ENCODE measurements at places on chromosomes 7 and 10.

DNA sequence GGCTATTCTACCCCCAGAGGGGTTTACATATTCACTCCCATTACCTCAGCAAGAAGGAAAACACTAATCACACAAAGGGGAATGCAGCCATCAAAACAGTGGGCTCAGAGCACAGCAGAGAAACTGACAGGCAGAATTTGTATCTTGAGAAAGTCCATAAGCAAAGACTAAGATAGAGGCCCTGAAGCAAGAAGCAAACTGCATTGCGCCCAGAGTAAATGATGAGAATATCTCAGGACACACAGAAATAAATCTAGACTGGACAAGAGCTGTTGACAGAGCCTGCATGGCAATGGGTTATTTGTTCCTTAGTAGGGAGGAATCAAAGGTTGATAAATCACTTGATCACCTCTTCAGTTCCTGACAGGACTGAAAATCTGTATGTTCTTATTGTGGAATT, 440.7 kb upstream of the CELF2 start:
- no peak for DNase-seq

GRCh38 chr10:116889066-116889465, 39.8 kb downstream of the ENO4 start:
- DNase-seq: no peak

DNA sequence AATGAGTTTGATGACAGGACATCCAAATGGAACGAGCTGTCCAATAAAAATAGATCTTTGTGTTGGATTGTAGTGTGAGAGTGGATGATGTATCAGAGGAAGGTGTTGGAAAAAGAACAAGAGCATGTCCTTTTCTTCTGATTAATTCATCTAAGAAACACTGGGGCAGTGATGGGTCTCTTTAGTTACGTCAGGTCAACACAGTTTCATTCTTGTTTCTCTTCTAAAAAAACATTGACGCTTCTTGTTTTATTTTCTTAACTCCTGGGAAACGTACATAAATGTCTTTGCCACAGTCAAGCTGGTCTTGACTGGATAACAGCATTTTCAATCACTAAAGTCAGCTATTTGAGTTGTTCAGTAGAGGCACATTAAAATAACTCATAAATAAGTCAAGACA, 67.0 kb downstream of the PPP1R9A start:
- no peak for DNase-seq

GRCh38 chr10:7162331-7162730, 248.5 kb downstream of the SFMBT2 start:
- DNase-seq: no peak

DNA sequence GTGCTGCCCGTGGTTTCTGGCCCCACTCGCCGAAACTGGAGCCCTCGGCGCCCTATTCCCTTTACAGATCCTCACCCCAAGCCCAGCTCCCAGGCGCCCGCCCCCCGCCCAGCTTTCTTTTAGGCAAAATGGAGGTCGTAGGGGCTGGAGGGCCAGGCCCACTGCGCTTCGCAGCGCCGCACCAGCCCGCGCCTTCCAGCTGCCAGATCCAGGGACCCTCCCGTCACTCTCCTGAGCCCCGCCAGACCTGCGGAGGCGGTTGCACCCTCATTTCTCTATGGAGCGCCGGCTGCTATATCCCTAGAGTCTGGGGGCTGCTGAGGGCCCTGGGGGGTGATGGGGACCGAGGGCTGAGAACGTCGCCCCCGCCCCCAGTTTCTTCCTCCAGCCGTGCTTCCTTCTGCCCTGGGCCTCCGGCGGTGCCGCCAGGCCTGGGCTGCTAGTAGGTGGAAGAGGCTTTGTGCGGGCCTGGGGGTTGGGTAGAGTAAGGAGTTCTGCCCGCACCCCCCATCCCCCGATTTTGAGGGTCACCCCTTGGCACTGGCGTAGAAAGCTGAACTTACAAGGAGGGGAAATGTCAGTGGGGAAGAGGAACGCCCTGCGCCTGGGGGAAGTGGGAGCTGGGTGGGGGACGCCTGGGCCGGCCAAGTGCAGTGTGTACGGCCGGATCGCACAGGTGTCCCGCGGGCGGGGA, 1.0 kb downstream of the GNB2 start:
- peak; percentile 77 for DNase-seq

DNA sequence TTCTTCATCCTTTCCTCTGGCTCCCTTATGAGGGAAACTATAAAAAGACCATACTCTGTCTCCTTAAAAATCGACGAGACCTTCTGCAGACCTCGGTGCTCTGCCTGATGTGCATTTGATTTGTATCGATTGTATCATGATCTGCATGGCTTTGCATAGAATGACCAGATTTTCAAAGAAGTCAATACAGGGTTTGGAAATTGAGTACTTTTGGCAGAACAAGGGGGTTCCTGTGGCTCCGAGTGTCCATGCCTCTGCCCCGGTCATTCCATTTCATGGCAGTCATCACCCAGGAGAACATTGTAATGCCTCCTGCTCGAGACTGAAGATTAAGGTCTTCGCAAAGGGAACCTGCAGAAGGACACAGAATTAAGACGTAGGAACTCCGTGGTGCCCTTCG, 685 bp downstream of the CASP2 start:
- peak; percentile 61 for DNase-seq

DNA sequence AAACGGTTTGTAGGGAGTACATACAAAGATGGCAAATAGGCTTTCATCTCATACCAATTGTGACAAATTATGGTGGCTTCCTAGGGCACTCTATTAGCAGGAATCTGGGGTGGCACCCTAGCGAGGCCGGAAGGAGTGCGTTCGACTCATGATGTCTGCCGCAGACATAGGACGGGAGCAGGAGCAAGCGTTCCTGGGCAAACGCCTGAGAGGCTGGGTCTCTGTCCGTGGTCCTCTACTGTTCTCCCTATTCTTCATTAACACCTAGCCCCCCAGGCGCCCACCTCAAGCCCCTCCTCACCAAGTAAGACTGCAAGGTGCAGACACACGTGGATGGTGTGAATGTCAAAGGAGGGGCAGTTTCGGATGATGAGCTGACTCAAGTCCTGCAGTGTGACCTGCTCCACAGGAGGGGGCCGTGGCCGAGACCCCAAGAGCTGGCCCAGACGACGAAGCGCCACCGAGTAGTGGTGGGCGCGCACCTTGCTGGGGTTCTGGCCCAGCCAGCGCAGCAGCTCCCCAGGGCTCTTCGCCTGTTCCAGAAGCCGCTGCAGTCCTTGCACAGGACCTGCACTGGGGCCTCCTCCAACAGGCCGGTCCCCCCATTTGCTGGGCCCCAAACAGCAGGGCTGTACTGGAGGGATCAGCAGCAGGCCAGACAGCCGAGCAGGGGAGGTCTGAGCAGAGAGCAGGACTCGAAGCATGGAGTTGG, 1.3 kb downstream of the FASTK start:
- no peak for DNase-seq

DNA sequence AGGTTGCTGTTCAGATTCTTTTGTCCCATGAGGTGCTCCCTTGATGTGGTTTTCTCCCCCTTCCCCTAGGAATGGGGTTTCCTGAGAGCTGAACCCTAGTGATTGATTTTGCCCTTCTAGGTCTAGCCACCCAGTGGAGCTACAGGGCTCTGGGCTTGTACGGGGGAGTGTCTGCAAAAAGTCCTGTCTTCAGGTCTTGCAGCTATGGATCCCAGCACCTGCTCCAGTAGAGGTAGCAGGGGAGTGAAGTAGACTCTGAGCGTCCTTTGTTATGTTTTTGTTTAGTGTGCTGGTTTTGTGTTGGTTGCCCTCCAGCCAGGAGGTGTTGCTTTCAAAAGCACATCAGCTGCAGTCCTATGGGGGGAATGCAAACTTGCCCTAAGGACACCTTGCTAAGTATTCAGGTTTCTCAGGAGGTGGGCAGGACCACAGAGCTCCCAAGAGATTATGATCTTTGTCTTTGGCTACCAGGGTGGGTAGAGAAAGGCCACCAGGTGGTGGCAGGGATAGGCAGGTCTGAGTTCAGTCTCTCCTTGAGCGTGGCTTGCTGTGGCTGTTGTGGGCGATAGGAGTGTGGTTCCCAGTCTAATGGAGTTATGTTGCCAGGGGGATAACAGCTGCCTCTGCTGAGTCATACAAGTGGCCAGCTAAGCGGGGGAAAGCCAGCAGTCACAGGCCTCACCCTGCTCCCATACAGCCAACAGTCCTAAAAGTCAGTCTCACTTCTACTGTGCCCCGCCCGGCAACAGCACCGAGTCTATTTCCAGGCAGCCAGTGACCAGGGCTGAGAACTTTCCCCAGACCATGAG, 92.4 kb upstream of the JCAD start:
- DNase-seq: peak; percentile 90

DNA sequence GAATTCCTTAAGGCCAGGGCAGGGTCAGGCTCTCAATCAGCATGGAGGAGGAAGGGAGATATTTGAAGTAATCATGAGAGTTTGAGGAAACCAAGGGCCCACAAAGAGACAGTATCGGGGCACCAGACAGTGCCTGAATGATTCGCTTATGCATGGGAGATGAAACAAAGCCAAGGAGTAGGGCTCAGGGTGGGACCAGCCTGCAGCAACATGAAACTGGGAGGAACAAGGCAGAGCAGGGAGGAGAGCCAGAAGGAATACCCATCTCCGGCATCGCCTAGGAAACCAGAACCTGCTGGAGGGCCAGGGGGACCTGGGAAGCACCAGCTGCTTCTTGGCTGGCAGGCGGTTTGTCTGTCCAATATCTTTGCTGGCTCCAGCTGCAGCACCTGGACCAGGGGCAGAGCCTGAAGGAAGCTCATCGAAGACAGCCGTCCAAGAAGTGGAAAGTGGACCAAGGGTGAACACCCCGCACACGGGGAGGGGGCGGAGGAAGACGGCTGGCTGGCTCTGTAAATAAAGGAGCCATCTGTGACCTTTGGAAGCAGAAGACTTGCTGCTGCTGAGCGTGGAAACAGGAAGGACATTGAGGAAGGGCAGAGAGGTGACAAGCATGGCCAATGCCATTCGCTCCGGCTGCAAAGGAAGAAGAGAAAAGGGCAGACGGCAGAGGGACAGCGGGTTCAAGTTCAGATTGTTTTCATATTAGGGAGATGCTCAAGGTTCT, 34.4 kb upstream of the ECHDC3 start:
- no peak for DNase-seq

DNA sequence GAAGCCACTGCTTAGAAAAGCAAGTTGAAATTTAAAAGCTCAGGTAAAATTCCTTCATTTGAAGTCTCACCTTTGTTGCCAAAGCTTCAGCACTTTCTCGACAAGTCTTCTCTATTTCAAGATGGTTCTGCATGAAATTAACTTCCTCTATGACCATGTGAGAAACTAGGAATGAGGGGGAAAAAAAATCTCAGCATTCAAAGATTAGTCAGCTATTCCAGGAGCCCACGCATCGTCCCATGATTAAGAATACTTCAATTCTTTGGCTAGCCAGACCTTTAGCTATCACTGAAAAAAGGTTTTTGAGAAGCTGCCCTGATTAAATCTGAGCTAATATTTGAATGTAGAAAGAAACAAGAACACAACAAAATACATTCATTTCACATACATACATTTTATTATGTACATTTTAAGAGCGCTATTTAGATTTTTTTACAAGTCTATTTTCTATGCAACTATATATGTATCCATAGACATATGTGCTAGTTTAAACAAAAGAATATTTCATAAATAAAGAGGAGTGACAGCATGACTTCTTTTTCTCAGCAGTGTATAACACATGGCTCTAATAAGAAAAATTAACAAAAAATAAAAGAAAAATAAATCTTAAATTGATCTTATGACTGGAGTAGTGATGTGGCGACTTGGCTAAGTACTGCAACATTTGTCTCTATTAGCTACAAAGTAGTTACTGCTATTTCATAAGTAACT, 44.8 kb downstream of the SHTN1 start:
- no peak for DNase-seq

DNA sequence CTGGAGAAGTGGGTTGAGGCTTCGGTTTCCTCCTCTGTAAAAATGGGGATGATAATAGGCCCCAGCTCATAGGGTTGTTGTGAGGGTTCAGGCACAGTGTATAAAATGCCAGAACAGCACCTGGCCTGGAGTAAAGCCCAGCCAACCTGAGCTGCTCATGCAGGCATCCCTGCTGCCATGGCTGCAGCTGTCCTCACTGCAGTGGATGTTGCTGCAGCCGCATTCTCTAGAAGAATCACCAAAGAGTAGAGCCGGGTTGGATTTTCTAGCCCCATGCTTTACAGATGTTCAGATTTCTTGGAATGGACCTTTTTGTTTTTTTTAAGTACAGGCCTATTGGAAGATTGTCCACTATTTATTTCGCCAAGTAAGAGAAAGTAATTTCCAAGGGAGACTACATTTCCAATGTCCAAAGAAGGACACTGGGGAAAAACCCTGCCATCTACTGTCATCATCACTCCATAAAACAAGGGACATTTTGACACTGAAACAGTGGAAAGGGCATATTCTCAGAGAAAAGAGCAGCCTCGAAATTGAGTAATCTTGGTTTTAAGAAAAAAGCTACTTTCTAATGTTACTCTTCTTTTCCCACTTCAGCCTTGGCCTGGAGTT, 147.5 kb upstream of the TCF7L2 start:
- no peak for DNase-seq

GRCh38 chr10:78893217-78893616, 175.5 kb upstream of the ZMIZ1 start:
- DNase-seq: no peak

DNA sequence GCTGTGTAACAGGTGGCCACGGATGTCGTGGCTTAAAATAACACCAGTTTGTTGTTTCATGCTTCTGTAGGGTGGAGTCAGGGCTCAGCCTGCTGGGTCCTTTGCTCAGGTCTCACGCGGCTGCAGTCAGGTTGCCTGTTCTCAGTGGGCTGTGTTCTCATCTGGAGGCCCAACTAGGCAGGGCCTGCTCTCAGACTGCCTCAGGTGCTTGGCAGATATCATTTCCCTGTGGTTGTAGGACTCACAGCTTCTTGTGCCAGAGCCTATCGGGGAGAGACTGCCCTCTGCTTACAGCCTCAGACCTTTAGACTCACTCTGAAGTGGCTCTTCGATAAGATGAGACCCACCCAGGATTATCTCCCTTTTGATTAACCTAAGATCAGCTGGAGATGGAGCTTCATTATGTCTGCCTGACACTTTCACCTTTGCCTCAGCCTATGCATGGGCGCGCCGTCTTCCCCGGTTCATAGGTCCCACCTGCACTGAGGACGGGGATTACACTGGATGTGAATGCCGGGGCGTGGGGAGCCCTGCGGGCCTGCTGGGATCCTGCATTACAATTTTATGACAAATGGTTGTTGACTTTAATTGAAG, 55.3 kb downstream of the INPP5A start:
- no peak for DNase-seq

DNA sequence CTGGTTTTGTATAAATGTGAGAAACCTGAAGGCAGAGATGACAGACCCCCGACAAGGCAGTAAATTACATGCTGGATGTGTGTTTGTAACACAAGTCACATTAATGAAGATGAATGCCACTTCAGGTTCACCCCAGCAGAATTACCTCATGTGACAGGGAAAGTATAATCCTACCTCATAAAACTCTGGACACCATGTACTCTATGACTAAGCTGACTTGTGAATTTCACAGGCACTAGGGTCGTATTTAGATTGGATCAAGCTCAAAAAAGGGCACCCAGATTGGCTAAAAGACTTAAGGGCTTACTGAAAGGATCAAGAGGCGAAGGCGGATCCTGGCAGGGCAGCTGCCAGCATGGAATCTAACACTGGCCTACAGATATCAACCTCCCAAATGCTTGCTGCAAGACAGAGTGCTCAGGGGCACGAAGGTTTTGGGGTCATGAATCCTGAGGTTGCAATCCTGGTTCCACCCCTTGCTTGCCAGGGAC, 161.4 kb downstream of the PIP4K2A start:
- DNase-seq: no peak
